Stimulated activated CD8-positive, alpha-beta memory T cell treated with anti-CD3 and anti-CD28 coated beads, Interleukin-2, amount 100 ng/mL, for 48 hours (primary cell): ENCODE measurements at places on chromosomes 16 and 17.
A peak's percentile ranks its signal among the peaks of the same experiment; 100 is the strongest.

- no peak for DNase-seq
These were observed 44.4 kb downstream of the YPEL2 start for GRCh38 chr17:59375857-59376256.

- DNase-seq, result no peak
These were observed at the start of gene CD300LD for GRCh38 chr17:74592087-74592990. Gene CD300LD (minus strand): TSS chr17:74592283. CDS start chr17:74592202, 81 bp downstream.

DNA sequence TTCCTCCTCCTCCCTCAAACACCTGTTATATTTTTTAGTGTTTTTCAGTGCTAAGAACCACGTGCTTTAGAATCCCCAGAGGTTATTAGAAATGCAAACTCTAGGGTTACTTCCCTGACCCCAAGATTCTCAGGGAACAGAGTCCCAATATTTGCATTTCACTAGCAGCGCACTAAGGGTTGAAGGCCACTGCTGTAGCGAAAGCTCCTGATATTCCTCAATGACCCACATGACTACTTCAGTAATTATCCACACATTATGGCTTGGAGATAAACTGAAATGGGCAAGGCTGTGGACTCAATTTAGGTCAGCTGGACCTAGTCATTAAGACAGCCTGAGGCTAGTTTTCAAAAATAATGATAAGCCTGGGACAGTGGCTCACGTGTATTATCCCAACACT is 78.5 kb upstream of the BCAR1 start:
- DNase-seq, result no peak

DNA sequence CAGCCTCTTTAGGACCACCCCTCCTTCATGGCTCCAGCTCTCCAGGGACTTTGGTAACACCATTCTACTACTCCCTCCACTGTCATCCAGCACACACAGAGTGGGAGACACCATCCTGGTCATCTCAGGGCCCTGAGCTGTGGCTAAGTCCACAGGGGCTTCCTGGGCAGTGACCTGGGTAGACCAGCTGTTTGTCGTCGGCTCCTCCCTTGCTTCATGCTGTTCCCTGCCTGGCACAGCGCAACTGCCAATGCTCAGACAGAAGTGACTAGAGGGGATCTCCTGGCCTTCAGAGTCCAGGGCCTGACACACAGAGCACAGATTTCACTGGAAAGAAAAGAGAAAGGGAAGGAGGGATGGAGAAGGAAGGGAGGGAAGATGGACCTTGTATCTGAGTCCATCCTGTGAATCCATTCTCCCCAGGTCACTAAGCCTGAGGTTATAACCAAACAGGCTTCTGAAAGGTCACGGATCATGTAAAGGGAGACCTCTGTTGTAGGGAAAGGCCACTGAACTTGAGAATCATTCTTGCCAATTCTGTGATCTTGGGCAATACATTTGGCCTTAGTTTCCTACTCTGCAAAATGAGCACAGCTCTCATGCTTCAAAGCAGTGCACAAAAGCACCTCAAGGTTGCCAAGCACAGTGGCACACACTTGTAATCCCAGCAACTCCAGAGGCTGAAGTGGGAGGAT is 18.5 kb upstream of the PHB1 start:
- no peak for DNase-seq

DNA sequence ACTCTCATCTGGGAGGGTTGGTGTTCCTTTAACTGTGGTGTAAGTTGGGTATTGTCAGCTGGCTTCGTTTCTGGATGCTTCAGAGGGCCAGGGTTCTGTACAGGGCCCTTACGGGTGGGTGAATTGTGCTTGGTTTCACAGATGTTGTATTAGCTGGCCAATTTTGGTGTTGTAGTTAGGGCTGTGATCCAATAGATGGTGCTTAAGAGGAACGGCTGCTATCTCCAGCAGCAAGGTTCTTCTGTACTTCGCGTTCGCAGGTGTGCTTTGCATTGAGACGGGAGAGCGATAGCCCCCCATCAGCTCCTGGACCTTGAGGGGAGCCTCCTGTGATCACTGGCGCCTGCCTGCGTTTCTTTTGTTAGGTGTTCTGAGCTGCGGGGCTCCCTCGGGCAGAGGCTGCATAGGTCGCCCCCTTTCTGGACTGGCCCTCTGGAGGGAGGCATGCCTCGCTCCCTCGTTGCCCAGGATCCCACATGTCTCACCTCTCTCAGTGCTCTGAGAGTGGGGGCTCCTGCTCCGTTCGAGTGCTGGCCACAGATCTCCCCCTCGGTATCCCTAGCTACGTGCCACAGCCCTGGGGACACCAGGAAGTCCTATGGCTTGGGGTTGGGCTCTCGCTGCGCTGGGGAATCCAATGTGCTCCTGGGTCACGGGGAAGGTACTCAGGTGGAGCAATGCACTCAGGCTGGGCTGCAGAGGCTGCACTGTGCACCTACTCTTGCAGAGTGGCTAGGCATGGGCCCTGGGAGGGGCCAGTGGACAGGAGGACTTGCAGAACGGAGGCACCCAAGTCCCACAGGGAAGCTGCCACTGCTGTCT is 837 bp upstream of the PRDM7 start:
- no peak for DNase-seq

GRCh38 chr16:55044201-55044975 is 113.7 kb downstream of the IRX5 start:
- DNase-seq, result no peak

DNA sequence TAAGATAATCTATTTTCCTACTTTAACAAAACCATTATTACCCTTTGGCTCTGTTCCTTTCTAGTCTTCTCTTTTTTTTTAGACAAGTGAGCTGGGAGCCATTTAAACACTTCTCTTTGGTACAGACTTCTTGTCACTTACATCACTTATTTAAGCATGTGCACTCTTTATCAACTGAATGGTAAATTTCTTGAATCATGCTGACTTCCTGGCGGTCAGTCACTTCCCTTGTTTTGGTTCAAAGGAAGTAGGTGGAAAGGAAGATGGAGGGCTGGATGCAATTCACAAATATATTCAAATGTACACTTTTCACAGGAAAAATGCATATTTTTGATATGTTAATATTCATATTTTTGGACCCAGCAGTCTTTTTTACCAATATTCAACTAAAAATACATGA is 97.1 kb downstream of the ITFG1 start:
- DNase-seq, result no peak

- DNase-seq, result no peak
These were observed 1.8 kb upstream of the ENPP7 start for GRCh38 chr17:79728908-79729471.

GRCh38 chr17:7380321-7380720 is 568 bp upstream of the TNK1 start:
- DNase-seq, result no peak

DNA sequence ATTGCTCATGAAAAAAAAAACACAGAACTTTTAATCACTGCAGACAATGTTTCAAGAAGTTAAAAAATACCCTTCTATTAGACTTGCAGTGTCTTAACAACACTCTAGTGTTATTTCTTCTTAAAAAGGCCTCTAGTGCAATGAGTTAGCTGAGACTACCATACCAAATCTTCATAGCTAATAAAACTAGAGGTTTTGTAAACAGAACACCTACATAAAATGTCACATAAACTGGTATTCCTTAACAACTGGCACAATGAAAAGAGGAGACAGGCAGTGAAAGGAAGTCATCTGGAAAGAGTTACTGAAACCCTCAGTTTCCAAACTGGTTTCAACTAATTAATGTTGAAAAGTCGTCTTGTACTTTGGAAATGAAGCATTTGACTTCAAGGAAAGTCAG is 394.2 kb upstream of the PMFBP1 start:
- DNase-seq, result no peak

DNA sequence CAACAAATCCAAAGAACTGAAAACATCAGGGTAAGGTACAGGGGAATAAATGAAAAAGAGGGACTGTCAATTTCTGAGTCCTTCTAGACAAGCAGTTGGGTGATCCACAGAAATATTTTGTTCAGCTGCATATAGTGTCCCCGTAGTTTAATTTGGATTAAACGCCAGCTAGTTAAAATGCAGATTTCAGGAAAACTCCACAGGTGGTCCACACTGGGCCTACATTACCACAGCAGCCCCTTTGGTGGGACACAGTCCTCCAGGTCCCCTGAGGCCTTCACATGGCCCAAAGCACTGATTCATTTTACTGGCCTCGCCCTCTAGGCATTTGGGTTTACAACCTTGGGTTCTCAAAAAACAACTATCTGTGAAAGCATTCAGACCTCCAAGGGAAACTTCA is 4.6 kb downstream of the ARHGAP17 start:
- no peak for DNase-seq

DNA sequence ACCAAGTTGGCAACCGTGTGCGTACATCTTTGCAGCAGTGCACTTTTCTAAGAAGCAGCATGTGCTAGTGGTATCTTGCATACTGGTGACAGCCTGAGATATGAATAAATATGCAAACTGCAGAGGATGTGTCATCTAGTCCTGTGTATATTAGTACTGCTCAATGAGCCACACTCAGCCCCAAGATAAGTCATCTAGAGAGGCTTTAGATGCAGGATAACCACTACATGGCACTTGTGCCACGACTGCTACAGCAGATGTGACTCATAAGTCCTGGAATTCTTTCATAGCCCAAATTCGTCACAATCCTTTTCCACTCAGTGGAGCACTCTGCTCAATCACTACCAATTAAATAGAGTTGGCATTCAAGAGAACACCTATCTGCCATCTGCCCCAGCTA is 171.5 kb downstream of the AXIN2 start:
- DNase-seq, result no peak

GRCh38 chr17:35708149-35708548 is 23.3 kb upstream of the RASL10B start:
- no peak for DNase-seq

- no peak for DNase-seq
These were observed 3.6 kb downstream of the COG1 start for GRCh38 chr17:73196500-73196899.

GRCh38 chr17:16491131-16491702 is 776 bp downstream of the LRRC75A start:
- DNase-seq, result no peak

DNA sequence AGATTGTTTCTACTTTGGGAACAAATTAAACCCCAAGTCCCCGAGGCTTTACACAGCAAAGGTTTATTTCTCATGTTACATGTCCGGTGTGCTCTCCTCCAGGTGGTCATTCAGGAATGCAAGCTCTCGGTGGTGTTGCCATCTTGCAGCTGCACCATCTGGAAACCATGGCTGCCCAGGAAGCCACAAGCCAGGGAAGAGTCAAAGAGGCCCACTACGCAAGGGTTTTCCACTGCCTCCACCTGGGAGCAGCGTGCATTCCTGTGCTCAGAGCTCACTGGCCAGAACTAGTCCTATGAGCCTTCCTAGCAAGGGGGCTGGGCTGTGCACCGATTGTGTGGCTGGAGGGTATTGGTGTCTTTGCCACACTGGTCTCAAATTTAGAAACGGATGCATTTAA is 128.8 kb upstream of the FOXF1 start:
- DNase-seq, result no peak

GRCh38 chr17:13152501-13152900 is 134.7 kb upstream of the ELAC2 start:
- DNase-seq, result no peak

DNA sequence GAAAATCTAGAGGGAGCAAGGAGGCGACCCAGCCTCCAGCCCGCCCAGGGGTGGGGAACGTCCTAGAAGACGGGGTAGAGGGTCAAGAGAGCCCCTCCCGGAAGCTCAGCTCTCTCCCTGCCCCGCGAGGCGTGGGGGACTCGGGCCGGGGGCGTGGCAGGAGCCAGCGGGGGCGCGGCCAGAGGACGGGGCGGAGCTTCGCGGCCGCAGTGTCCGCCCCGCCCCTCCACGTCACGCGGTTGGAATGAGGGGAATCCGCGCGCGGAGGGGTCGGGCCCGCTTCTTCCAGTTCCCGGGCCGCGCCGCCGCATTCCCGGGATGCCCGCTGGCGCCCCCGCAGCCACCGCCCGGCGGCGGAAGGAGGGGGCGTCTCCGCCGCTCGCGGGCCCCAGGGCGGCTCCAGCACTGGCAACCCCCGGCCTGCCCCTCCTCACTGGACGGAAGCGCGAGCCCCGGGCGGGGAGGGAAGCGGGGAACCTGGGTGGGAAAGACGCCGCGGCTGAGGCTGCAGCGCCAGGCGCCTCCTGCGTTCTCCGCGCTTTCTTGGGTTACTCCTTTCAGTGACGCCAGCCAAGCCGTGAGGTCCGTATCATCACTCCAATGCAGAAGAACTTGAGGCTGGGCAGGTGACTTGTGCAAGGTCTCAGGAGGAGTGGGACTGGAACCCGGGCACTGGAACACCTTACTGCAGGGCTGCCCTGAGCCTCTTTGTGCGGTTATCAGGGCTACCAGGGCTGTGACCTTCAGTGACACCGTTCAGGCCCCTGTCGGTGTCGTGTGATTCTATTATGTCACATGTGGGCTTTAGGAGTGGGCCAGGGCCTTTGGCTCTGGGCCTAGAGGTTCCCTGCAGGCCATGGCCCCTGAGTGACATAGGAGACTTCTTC is 4.3 kb downstream of the MYO1C start:
- DNase-seq, result peak; percentile 59

GRCh38 chr16:18018376-18018775 is 318.2 kb downstream of the NPIPA8 start:
- no peak for DNase-seq

DNA sequence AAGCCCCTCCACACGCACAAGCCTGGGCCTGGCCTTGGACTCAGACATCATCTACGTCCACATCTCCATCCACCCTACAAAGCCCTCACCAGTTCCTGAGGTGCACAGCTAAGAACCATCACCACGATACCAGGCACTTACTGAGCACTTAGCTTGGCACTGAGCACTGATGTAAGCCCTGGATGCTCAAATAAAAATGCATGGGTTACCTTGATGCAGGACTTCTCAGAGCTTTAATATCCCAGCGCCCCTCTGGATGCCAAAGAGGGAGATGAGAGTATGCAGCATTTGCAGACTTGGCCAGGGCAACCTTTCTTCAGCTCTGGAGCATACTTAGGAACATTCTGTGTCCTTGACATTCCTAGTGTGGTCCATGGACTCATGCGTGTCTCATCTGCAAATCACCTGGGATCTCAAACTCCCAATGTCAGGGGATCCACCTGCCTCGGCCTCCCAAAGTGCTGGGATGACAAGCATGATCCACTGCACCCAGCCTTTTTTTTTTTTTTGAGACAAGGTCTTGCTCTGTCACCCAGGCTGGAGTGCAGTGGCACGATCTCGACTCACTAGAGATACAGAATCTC is 69.8 kb downstream of the RAB11FIP4 start:
- no peak for DNase-seq
